Activated naive CD8-positive, alpha-beta T cell treated with anti-CD3 and anti-CD28 coated beads for 36 hours (primary cell): ENCODE measurements at places on chromosomes 1 and 21.
A peak's percentile ranks its signal among the peaks of the same experiment; 100 is the strongest.

- peaks cover 4% of the 10 kb centered on the region for H3K27me3 ChIP-seq
- no peaks in the 10 kb centered on the region for H3K36me3 ChIP-seq
Measured at GRCh38 chr1:151961833-151962232, 31.8 kb downstream of the S100A10 start.

DNA sequence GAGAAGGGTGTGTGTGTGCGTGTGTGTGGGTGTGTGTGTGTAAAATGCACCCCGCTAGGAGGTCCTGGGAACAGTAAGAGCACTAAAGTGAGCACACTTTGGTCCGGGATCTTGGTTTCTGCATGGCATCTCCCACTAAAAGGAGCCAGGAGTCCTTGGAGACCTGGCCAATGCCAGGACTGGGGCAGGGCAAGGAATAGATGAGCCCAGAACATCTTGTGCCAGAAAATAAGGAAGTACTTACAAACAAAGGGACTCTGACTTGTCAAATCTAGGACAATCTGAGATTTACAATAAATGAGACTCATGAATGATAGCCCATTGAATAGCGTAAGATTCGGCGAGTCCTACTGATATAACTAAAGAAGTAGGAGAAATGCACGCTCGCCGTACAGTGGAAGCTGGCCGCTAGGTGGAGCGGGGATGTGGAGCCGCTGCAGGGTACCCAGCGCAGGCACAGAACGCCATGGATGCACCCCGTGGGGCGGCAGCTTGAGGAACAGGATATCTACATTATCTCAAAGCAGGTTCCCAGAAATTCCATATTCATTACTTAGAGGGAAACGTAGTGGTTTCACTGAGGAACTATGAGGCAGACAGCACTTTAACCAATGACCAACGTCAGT, 7.1 kb downstream of the SLC37A1 start:
- H3K27me3 ChIP-seq = no peaks in the 10 kb centered on the region
- H3K27ac ChIP-seq = peak overlapping the region; percentile 52
- H3K36me3 ChIP-seq = peaks cover 32% of the 10 kb centered on the region
- peaks cover 42% of the 10 kb centered on the region for H3K4me1 ChIP-seq
- H3K4me3 ChIP-seq = no peak overlapping the region

DNA sequence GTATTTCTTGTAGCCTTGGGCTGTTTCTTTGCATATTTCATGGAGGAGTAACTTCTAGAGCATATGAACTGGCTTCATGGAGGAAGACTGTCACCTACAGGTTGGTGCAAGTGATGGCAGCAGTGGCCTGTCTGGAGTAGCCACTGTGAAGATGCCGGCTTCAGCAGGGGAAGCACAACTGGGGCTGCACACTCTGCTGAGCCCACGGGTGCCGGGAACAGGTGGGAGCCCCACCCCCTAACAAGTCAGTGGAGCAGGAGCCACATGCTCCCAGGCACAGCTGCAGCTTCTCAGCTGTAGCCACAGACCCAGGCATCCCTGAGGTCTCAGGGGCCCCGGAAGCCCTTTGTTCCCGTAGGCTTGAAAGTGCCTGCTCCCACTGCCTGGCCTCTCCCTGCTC, 43.2 kb upstream of the C1orf185 start:
- H3K4me3 ChIP-seq = no peak overlapping the region
- peaks cover 2% of the 10 kb centered on the region for H3K36me3 ChIP-seq
- DNase-seq = no peak
- peaks cover 22% of the 10 kb centered on the region for H3K27me3 ChIP-seq
- no peaks in the 10 kb centered on the region for H3K4me1 ChIP-seq
- H3K27ac ChIP-seq = no peak overlapping the region

DNA sequence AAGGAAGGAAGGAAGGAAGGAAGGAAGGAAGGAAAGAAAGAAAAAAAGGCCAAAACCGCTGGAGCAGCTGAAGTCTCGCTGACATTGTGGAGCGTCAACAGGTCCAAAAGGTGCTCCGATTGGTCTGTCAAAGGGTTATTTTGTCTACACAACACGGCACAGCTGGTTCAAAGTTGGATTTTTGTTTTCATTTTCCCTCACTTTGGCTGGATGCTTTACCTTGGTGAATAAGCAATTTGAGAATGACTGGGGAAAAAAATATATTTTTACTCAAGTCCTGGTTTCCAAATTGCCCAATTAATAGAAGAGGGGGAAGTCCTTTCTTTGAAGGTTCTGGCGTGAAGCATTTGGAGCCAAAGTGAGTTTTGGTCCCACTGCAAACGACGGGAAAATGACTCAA, 19.3 kb upstream of the PAX7 start:
- no peak for DNase-seq
- no peaks in the 10 kb centered on the region for H3K4me1 ChIP-seq
- no peaks in the 10 kb centered on the region for H3K36me3 ChIP-seq
- no peak overlapping the region for H3K4me3 ChIP-seq
- peaks cover 25% of the 10 kb centered on the region for H3K27me3 ChIP-seq
- H3K27ac ChIP-seq = no peak overlapping the region

GRCh38 chr1:23367451-23367790, 2.2 kb downstream of the ZNF436 start:
- no peaks in the 10 kb centered on the region for H3K27me3 ChIP-seq
- H3K27ac ChIP-seq = peak overlapping the region; percentile 96
- H3K36me3 ChIP-seq = peaks cover 52% of the 10 kb centered on the region
- peak overlapping the region; percentile 94 for H3K4me3 ChIP-seq

DNA sequence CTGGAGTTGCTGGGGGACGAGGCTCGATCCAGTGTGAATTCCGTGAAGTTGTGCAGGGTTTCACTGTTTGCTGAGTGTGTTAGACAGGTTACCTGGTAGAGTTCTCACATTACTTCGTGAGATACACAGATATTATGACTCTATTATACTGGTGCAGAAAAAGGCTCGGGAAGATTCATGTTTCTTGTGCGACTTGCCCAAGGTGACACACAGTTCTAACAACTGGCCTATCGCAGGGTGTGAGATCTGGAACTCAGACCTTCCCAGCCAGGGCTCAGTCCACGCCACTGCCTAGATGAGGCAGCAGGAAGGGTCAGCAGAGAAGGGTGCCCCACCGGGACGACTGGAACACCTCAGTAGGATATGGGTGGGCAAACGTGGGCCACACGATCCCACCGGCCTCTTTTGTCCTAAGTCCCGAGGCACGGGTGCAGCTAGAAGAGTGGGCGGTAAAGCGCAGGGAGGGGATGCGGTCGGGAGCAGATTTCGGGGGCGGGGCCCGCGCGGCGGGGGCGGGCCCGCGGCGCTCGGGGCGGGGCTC, 296 bp upstream of the RNPEP start:
- peak overlapping the region; percentile 93 for H3K4me3 ChIP-seq
- H3K36me3 ChIP-seq = peaks cover 2% of the 10 kb centered on the region
- H3K27me3 ChIP-seq = peaks cover 14% of the 10 kb centered on the region
- H3K27ac ChIP-seq = peak overlapping the region; percentile 72
- DNase-seq = peak; percentile 72
- peaks cover 22% of the 10 kb centered on the region for H3K4me1 ChIP-seq

DNA sequence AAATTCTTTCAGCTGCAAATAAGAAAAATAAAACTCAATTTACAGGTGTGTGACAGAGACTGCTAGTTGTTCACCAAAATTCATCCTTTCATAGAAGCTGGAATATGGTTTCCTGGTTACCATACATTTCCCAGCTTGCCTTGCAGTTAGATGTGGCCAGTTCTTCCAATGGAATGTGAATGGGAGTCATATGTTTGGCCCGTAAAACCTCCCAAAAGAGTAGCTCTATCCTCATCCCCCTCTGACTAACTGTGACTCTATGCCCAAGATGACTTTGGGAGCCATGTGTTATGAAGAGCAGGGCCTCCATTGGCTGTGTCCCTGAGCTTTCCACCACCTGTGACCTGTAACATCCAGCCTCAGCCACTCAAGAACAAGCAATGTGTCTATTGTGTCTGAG, 90.6 kb upstream of the NGF start:
- H3K4me1 ChIP-seq = no peaks in the 10 kb centered on the region
- no peak for DNase-seq
- no peak overlapping the region for H3K4me3 ChIP-seq

DNA sequence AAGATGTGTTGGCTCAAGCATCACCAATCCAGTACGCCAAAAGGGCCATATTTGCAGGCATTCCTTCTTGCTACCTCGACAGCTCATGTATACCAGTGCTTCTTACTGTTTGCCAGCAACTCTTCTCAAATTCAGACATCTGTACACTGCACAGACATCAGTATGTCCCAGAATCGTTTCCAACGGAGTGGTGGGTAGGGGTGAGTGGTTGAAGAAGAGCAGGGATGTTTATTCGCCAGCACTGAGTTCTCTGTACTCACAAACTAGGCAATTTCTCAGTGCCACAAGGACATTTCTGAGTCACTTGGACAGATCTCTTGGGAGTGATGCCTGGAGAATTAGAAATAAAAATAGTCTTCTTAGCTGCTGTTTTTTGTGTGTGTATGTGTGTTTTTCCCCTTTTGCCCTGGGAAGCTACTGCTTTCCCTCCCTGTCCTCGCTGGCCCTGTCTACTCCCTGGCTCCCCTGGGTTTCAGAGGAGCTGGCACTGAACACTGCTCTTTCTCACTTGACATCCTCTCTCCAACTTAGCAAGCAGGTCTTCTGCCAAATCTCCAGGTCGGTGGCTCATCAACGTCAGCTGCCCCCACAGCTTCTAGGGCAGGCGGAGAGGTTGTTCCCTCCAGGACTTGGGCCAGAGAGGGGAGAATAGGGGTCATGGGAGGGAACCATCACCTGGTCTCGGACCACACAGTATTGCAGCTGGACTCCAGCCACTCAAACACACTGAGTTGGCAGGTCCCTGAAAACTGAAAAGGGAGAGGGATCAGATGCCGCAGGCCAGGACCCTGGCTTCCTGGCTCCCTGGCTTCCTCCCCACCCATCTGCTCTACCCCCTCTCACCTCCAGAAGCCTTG, 90.5 kb downstream of the NMNAT2 start:
- no peak overlapping the region for H3K27ac ChIP-seq
- no peaks in the 10 kb centered on the region for H3K36me3 ChIP-seq
- no peaks in the 10 kb centered on the region for H3K4me1 ChIP-seq
- H3K27me3 ChIP-seq = peaks cover 32% of the 10 kb centered on the region
- no peak for DNase-seq

GRCh38 chr1:183313063-183313462, 105.1 kb downstream of the NMNAT2 start:
- H3K4me1 ChIP-seq = peaks cover 10% of the 10 kb centered on the region
- H3K4me3 ChIP-seq = no peak overlapping the region
- DNase-seq = no peak
- H3K27me3 ChIP-seq = peaks cover 10% of the 10 kb centered on the region
- H3K27ac ChIP-seq = no peak overlapping the region
- no peaks in the 10 kb centered on the region for H3K36me3 ChIP-seq

DNA sequence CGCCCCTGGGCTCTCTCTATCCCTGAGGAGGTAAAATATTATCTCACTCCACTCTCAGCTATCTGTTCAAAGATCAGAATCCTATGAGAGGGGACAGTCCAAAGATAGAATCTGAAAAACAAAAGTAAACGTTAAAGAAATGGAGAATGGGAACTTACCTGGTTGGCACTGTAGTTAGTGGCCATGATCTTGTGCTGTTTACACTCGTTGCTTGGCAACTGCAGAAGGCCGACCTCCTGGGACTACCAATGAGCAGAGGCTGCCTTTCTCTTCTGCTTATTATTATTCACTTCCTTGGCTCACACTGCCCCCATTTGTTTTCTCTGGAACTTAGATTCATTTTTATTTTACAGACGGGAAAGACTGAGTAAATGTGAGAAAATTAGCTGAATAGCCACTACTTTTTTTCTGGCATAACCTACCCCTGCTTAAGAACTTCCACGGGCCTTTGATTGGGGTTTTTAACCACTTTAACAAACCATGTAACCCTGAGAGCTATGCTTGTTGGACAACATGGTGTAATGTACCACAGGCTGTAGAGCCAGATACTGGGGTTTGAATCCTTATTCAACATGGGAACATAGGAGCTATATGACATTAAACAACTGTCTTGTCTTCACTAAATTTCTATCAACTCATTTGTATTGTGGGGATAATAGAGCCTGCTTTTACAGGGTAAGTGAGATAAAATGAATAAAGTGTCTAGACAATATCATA, at the start of gene CFAP126:
Gene CFAP126, minus strand, starts transcription at position 193 of the 717 bp plus-strand sequence. Its CDS starts 8 bp downstream, at position 185.
- H3K27ac ChIP-seq = peak within 1 kb of the TSS; percentile 39
- no peaks in the 10 kb centered on the region for H3K27me3 ChIP-seq
- H3K4me3 ChIP-seq = no peak within 1 kb of the TSS
- peaks cover 10% of the 10 kb centered on the region for H3K36me3 ChIP-seq
- peaks cover 11% of the 10 kb centered on the region for H3K4me1 ChIP-seq

DNA sequence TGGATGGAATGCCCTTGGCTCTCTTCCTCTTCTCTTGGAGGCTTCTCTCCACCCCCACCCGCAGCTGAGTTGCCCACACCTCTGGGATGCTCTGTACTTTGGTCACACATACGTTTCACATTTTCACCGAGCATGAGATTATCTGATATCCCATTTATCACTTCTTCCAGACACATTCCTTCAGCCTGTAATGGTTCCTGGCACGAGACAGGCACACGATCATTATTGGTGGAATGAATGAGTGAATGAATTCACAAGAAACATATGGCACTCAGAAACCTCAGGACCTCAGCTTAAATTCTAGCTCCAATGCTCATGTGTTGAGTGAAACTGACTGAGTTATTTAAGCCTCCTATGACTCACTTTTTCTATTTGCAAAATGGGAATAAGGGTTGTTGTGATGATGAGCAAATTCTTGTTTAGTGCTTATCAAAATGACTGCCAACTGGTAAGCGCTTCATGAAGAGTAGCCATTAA, 242.7 kb upstream of the JUN start:
- H3K4me1 ChIP-seq = peaks cover 12% of the 10 kb centered on the region
- H3K4me3 ChIP-seq = no peak overlapping the region
- no peaks in the 10 kb centered on the region for H3K36me3 ChIP-seq
- DNase-seq = no peak
- H3K27me3 ChIP-seq = no peaks in the 10 kb centered on the region
- H3K27ac ChIP-seq = peak overlapping the region; percentile 57

DNA sequence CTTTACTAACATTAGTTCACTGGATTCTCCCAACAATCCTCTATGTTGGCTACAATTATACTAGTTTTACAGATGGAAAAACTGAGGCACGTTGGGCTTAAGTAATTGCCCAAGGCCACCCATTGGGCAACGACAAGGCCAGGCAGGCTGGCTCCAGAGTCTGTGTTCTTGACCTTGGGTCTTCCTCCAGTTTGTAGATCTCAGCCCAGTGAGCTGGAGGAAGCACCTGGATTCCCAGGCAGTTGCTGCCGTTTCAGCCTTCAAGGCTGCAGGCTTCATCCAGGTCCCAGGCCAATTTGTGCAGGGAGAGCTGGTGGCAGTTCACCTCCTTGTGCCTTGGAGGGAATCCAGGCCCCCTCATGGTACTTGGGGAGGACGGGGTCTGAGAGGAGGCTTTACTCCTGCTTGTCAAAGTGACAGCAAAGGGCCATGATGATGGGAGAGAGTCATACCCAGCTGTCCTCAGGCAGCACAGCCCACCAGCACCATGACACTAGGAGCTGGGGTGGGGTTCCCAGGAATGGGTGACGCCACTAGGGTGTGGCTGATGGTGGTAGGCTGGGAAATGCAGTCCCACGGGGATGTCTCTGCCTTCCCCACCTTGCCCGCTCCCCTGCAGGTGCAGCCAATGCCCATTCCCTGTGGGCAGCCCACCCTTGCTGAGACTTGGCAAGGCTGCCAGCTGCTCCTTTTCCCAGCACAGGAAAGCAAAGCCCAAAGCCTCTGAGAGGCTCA, 27.1 kb downstream of the PKP1 start:
- peaks cover 8% of the 10 kb centered on the region for H3K4me1 ChIP-seq
- H3K4me3 ChIP-seq = no peak overlapping the region
- H3K27ac ChIP-seq = no peak overlapping the region
- peaks cover 18% of the 10 kb centered on the region for H3K27me3 ChIP-seq
- DNase-seq = no peak

- H3K4me1 ChIP-seq = no peaks in the 10 kb centered on the region
- H3K4me3 ChIP-seq = no peak overlapping the region
- H3K27ac ChIP-seq = no peak overlapping the region
- H3K27me3 ChIP-seq = peaks cover 6% of the 10 kb centered on the region
Measured at GRCh38 chr1:186768906-186769305, 59.8 kb upstream of the PLA2G4A start.
